ENCODE measurements at places on chromosomes 5 and 9.

GRCh38 chr9:135992486-135993408, 31.6 kb upstream of the UBAC1 start:
- peak; percentile 68 for DNase-seq

- no peak for DNase-seq
Observed at GRCh38 chr9:97046228-97046627, 7.3 kb upstream of the CTSV start.

DNA sequence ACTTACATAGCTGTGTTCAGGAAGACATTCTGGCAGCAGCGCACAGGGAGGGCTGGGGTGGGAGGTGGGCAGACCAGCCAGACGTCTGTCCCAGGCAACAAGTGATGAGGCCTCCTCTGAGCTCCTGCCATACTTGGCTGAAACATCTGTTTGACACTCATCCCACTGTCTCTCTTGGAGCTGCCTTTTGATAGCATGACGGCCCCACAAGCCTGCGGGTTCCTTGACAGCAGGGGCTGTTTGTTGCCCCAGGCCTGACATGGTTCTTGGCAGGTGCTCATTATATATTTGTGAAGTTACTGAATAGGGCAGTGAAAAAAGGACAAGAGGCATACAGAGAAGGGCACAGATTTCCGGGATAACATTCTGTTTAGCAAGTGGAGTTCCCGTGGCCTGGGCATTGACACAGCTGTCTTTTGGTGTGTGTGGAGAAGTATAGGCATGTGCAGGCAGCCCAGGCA, 22.2 kb upstream of the B4GALT1 start:
- DNase-seq = no peak

DNA sequence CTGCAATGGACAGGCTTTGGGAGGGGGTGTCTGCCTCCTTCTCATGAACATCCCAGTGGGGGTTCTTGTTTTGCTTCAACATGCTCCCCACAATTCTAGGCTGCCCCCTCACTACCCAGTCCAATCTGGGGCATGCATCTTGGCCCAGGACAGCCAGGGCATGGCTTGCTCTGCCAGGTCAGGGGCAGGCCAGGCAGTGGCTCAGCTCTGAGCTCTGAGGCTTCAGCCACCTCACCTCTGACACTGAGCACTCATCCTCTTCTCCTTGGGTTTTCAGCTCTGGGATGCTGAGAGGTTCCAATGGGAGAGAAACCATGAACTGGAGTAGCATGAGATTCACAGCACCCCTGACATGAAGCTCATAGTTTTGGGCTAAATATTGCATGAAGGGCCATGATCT, 11.8 kb downstream of the SLC25A48 start:
- no peak for DNase-seq

DNA sequence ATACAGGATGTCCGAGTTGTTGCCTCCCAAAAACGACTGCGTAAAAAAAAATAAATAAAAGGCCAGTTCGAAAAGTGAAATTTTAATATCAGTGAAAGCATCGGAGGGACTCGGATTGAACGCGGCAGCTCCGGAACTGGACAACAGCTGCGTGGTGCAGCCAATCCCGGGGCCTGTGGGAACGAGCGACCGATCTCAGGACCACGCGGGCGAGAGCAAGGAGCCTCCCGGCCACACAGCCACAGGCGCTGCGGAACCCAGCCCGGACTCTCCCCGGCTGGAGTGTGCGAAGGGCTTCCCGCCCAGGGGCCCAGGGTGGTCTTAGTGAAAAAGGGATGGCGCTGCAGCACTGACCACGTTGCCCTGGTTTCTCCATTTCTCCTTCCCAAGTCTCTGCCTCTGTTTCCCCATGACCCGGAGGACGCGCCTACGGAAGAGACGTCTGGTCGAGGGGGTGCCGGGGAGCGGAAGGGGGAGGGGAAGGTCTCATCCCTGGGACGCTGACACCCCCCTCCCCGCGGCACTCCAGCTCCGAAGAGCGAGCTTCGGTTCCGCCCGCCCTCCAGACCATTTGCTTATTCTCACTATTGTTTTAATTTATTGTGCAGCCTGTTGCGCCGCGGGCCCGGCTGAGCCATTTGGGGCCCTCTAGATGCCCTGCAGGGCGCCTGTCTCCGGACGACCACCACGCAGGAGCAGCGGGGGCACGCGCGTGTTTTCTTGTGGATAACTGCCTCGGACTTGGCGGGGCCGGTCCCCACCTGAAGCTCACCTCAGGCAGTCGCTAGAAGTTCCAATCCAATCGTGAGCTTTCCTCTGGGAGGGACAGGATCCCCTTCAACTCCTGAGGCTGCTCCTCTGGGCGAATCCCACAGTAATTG, 303.0 kb downstream of the PARP8 start:
- DNase-seq = peak; percentile 12

DNA sequence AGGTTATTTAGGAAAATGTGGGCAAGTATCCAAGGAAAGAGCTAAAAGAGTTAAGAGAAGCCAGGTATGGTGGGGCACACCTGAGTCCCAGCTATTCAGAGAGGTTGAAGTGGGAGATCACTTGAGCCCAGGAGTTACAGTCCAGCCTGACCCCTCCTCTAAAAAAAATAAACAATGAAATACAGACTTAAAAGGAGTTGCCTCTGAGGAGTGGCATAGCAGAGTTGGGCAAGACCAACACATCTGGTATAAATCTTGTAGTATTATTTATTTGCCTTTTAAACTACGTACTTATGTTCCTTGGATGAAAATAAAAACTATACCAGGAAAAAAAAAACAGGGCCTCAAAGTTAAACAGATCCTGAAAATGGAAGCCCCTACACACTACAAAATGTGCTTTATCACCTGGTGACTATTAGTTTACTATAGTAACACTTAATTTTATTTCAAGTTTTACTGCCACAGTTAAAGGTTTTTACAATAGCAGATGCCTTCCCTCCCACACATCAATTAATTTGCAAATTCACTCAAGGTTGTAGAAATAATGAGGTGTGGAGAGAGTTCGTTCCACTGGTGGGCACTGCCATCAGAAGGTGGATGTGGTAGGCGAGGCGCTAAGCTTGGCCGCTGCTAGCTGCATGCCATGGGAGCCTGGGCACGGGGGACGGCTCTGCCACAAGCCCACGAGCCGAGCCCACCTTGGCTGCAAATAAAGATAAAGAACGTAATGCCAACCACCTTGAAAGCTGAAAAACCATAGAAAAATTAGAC, 48.0 kb downstream of the MED27 start:
- no peak for DNase-seq

- no peak for DNase-seq
Observed at GRCh38 chr9:125376261-125377226, 114.9 kb downstream of the GAPVD1 start.

DNA sequence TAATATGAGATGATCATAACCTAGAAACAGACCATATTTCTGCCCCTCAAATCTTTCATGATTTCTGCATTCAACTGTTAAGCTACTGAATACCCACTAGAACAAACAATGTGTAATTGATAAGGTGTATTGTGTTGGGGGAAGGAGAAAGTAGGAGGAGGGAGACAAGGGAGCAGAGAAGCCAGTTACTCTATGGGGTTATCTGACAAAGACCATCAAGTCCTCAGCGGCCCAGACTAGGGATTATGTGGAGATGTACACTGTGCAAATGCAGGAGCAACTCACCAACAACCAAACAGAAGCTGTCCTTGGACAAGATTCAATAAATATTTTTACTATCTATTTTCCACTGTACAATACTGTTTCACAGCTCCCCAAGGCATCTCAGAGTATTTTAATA, 2.7 kb downstream of the NRG2 start:
- no peak for DNase-seq

- no peak for DNase-seq
Observed at GRCh38 chr9:106745457-106745856, 117.5 kb upstream of the ZNF462 start.

DNA sequence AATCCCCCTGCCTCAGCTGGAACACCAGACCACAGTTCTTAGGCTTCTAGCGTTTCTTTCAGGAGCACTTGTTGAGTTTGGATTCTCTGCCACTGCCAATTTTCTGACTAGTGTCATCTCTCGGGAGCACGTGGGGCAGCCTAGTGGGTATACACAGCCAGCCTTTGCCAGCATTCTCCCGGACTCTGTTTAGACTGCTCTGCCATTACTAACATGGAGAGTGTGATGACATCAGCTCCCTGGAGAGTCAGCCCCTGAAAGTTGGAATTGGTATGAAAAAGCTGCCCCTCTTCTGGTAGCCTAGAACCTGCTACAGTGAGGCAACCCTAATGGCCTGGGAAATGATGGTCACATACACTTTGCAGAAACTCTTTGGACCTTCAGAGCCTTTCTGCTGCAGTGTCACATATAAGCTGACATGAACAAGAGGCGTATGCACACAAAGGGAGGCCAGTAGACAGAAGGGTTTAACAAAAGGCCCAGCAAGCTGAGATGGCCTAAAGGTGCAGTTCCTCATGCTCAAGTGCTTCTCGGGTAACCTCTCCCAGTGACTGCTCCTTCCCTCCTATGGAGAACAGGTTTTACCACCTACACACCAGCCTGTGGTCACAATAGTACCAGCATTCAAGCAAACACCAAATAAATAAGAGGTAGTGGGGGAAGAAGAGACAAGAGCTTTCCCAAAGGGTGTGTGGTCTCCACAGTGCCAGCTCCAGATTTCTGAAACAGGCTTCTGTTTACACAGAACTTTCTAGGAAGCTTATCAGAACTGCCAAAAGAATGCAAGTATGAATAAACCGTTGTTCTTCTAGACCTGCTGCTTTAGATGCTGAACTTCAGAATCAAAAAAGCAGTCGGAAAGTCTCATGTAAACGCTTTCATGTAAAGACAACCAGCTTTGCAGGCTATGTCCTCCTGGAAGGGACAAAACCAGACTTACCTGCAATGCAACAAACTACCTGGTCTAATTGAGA, 16.5 kb downstream of the SPACA9 start:
- DNase-seq = no peak

DNA sequence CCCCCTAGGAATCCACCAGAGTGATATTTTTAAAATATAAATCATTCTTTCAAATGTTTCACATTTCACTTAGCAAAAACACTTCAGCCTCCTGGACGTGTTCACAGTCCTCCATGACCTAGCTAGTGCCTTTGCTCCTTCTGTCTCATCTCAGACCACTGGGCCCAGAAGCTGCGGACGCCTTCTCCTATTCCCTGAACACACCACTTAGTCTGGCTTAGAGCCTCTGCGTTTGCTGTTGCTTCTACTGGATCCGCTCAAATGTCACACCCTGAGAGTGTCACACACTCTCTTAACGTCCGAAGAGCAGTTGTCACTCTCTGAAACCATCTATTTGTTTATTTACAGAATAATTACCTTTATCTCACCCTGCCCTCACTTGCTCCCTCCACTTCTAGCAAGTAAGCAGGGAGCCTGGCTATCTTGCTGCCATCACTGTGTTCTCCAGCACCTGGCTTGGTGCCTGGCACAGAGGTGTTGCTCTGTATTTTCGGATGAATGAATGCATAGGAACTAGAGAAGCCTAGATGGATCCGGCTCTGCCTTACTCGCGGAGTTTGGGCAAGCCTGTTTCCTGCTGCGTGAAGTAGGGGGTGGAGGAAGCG, 1.2 kb upstream of the GRK6 start:
- no peak for DNase-seq

GRCh38 chr9:95753762-95754465, 121.6 kb upstream of the ERCC6L2 start:
- DNase-seq = no peak

DNA sequence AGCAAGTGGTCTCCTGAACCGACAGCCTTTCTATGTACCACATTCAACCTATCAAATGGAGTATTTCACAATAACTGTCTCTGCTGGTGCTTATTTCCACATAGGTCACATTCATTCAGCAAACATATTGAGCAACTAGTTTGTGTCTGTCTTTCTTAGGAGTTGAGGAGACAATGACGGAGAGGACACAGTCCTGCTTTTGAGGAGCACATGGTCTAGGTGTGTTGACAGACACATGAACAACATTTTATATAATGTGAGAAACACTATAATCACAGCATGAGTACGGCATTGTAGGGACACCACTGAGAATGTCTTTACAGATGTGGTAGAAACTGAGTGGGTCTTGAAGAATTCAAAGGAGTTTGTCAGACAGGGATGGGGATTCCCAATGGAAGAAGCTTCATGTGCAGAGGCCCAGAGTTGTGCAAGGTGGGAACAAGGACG, 28.5 kb downstream of the NFIL3 start:
- no peak for DNase-seq

DNA sequence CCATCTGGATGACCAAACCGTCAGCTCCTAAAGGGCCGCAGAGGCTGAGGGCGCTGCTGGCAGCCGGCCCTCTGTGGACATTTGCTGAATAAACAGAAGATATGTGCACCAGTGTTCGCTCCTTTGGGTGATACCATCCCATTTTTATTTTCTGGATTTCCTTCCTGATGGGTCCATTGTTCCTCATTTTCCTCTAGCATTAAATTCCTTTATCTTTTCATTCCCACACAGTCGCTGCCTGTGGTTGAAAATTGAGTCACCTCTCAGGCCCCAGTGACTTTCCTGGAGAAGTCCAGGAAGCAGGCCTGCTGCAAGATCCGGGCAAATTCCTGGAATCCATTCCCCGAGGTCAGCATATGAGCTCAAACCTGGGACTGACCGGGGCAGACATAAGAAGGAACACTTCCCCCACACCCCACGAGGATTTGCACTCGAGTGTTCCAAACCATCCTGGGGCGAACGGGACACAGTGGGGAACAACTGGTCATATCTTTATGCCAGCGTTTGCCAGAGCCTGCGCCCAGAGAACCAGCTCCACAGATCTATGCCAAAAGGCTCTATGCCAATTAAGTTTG, 86.7 kb upstream of the PCA3 start:
- no peak for DNase-seq

DNA sequence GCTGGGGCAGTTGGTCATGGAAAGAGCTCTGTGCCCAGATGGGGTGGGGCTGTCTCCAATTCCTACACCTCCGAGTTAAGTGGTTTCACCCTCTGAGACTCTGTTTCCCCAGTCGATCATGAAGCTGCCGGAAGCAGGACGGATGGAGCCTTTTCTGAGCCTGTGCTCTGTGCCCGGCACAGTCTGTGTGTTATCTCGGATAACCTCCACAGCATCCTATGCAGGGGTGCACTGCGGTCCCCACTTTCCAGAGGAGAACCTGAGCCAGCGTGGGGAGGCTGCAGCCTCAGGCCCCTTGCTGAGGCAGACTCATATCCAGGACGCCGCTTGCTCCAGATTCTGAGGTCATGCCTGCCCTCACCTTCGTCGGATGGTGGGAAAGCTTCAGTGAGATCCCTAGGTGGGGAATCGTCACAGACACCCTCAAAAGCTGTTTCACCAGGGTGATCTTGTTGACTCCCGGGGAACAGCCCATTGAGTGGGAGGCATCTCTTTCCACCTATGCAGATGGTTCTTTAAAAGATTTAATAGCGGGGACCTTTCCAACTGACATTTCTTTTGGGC, 6.9 kb upstream of the COL5A1 start:
- DNase-seq = no peak
